ENCODE measurements at places on chromosomes 3 and 15. TPM values are rescaled to one million over a fixed set of nuclear protein-coding genes. Genes with fewer than 3 reads are reported as not detected.

DNA sequence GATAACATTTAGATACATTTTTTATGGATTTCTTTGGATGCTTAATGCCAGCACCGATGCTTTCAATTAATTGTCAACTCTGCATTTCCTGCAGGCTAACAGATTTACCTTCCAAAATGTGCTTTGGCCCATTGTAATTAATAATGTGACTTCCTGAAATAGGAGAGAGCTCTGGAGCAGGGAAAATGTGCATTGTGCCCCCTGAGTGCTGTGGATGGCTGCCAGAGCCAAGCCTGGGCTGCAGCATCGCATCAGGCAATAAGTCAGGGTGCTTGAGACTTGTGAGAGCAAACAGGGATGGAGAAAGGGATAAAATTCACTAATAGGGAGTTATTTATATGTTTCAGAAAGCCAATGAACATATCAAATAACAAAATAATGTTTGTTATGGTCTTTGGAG lies 133.8 kb downstream of the MOBP start:
- no peak for DNase-seq

The ARHGAP31 gene
- 16.4 TPM for total RNA-seq

DNA sequence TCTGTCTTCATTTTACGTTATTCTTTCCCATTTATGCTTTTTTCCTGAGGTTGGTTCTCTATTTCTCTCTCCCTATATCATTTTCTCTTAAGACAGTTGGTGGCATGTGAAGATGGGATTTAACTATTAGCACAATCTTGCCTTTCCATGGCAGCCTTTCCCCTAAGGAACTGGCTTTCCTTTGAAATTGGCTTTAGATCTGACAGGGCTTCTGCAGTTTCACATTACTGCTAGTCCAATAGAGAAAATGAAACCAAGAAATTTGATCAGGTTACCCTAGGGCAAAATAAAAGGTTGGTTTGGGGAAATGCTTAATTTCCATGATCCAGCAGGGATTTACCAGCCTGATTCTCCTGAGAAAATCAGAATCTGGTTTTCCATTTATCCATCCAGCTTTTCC lies 22.7 kb upstream of the CHL1 start:
- DNase-seq = no peak

DNA sequence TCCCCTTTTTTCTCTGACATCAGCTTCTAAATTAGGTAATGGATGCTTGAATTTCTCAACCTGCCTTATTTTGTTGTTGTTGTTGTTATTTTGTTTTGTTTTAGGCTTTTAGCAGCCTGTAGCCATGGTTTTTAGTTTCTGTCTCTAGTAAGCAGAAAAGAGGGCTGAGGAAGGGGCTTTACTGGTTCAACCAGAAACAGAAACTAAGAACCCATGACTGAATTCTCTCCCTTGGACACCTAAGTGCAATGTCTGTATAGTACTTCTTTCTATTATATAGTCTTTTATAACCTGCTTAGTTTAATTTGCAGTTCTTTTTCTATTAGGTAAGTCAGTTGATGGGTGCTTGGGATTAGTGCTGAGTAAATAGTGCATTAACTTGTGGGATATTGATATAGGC lies 129.0 kb downstream of the BBX start:
- no peak for DNase-seq

The CA12 gene
- total RNA-seq = 8.9 TPM

GRCh38 chr15:68316061-68316804 lies 38.7 kb downstream of the FEM1B start:
- DNase-seq = peak; percentile 33
